ENCODE measurements at places on chromosomes 1 and 21.
A peak's percentile ranks its signal among the peaks of the same experiment; 100 is the strongest.

DNA sequence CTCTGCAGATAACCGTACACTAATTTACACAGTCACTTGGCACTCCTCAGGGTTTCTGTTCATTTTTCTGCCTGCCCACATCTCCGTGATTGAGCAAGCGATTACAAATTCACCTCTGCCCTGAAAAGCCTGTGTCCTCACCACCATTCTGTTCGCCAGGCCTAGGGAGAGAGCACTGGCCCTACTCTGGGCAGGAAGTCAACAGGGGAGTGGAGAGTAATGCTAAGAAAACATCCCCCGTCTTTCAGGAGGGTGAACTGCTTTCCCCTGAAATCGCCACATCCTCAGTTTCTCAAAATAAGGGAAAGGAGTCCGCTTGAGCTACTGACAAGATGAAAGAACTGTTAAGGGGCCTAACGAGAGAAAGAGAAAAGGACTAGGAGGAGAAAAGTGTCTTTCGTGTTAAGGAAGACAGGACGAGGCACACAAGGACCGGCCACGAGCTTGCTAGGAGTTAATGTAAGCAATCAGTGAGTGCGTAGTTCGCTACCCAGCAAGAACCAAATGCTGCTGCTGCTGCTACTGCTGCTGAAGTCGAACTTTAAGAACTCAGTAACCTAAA is 632 bp downstream of the PEX19 start:
- peak; percentile 87 for DNase-seq

DNA sequence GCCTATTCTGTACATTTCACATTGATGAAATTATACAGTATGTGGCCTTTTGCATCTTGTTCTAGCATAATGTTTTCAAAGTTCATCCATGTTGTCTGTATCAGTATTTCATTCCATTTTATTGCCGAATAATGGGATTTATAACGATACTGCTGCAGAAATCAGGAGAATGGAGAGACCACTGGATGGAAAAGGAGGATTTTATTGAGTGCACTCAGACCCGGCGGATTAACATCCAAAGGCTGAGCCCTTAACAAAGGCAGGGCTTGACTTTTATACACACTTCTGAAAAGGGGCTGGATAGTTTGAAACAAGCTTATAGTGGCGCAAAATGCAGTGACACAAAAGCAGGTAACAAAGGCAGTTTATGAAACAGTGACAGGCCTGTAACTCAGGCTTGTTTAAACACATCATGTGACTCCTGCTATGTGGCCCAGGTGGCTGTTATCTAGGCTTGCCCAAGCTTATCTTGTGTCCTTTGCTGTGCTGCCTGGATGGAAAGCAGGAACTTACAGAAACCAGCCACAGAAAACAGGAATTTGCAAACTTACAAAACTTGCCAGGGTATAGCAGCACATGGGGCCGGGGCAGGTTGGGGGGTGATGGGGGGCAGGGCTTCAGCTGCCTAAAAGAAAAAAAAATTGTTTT is 32.8 kb upstream of the KCNJ15 start:
- peak; percentile 57 for DNase-seq

DNA sequence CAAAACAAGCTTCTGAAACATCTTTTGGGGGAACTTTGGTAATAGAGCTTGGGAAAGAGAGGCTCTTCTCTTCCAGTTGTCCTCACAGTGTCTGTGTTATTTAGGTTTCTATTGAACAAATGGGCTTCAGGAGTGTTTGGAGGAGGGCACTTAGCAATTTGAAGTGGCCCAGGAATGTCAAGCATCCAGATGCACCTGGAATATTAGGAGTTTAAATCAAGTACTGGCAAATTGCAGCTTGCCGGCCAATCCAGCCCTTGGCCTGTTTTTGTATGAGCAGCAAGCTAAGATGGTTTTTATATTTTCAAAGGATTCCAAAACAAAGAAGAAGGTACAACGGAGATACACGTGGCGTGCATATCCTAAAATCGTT is 94.7 kb downstream of the CCDC185 start:
- DNase-seq = no peak

GRCh38 chr21:31218830-31219608 is 125.0 kb downstream of the TIAM1 start:
- DNase-seq = peak; percentile 28

DNA sequence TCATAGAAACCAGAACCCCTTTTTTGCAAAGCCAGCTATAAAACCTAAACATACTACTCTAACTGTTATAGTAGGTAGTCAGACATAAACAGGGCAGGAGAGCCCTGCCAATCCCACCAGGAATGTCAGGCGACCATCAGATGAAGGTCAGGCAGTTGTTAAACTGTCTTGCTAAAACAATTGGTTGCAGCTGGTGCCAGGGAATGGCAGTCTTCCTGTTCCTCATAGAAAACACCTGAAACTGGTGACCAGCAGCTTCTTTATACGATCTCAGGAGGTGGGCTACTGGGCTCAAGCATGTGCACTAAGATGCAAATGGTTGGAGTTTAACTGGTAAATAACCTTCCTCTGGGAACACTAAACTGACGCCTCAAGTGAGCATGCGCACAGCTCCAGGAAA is 224.1 kb downstream of the COL11A1 start:
- DNase-seq = no peak

Measured in choroid plexus epithelial cell (primary cell).